ENCODE measurements at places on chromosomes 5 and 9. TPM values are rescaled to one million over a fixed set of nuclear protein-coding genes. Genes with fewer than 3 reads are reported as not detected.

DNA sequence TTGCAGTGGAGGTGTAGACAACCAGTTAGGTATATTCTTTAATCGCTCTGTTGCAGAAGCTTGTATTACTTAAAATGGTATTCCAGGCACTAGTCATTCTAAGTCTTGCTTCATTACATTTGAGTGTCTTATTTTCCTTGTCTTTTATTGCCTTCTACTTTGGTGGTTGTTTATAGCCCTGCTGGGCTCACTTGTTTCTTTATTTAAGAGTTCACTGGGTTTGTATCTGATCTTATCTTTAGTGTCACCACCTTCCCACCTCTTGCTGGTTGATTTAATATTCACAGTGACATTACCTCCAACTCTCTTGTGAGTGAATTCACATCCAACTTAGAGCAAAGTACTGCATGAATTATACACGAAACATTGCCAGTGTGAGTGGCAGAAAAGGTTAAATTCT, 83.6 kb upstream of the BNC2 start:
- peak; percentile 26 for DNase-seq

GRCh38 chr5:10303699-10304170, 4.0 kb downstream of the CMBL start:
- DNase-seq = no peak

DNA sequence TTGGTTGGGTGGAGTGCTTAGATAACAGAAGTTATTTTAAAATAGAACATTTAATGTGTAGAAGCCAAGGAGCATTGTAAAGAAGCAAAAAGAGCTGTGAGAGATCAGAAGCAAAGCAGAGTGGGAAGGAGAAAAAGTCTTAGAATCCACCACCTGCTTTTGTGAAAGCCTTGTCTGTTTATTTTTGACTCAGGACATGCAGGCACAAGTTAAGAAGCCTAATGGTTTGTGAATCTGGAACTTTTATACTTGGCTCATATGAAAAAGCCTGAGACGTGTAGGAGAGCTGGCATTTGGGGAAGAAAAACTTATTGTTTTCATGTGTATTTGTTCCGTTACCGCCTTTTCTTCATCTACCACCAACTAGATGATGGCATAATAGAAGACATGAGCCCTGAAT, 38.5 kb upstream of the ITGA2 start:
- DNase-seq = no peak

DNA sequence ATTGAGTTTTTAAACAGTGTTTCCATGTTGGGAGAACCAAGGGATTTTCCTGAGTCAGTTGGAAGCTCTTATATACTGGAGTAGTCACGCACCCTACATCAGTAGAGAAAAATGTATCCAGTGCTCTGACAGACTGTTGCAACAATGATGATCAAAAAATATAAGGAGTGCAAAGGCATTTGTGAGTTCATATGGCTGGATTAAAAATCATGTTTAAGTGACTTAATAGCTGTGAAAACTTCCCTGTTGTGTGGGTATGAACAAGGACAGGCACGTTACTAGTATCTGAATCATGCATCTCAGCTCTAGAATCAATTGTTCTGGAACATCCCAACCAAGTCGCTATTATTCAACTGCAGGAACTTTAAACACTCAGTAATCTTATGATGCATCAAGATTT, 229.7 kb downstream of the ROR2 start:
- DNase-seq = no peak

EMB gene
- polyA plus RNA-seq = 4.4 TPM

CNTNAP3B gene
- 13.2 TPM for polyA plus RNA-seq
